Cerebellum (tissue), 4 donors: ENCODE measurements at places on chromosomes 6 and 20. TPM values are rescaled to one million over a fixed set of nuclear protein-coding genes. Genes with fewer than 3 reads are reported as not detected.

DNA sequence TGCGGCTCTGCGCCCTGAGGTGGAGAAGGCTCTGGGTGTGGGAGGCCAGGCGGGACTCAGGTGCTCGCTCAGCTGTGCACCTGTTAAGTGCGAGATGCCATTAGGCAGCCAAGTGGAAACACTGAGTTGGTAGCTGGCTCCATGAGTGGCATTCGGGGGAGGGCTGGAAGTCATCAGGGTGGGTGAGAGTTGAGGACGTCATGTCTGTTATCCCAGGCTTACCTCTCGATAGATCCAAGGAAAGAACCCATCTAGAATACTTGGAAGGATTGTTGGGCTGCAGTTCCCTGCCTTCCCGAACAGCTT is 41.3 kb downstream of the TAF8 start:
- no peak for DNase-seq

The TBXT gene
- not detected for total RNA-seq

- no peak for DNase-seq
These were observed 15.0 kb downstream of the OR2B3 start for GRCh38 chr6:29071831-29072723.

The ZNF311 gene
- total RNA-seq: 5.5 TPM

DNA sequence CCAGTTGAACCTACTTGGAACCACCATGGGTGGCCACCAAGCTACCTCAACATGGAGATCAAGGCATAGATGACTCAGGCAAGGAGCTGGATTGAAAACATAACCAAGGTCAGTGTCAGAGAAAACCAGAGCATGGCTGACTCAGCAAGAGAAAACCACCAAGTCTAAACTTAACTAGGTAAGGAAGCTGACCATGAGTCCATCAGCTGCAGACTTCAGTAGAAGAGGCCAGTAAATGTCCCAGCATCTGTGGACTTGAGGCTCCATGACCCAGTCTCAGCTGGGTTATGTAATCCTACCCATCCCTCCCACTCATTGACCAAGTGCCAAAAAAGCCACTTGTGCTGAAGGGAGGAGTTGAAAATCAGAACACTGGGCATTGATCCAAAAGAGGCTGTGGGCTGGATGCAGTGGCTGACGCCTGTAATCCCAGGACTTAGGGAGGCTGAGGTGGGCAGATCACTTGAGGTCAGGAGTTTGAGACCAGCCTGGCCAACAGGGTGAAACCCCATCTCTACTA is 93.7 kb upstream of the CBLN4 start:
- DNase-seq: no peak
